ENCODE measurements at places on chromosomes 16 and 17. TPM values are rescaled to one million over a fixed set of nuclear protein-coding genes. Genes with fewer than 3 reads are reported as not detected.

DNA sequence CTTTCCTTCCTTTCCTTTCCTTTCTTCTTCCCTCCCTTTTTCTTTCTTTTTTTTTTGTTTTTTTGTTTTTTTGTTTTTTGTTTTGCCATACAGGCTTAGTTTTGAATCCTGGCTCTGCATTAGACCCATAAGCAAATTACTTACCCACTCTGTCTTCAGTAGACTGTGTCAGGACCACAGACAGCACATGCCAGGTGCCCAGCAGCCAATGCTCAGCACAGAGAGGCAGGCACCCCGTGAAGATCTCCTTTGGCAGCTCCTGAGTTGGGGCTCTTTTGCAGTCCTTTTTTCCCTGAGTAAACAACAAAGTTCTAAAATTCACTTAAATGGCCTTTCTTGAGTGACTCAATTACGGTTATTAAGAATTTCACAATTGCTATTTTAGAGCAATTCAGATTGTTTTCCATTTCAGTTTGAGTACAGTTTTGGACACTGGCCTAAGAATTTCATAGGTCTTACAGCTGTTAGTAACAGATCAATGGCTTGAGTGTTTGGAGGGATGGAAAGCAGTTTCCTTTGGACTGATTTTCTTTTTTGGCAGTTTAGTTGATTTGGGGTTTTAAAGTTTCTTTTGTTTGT is 26.2 kb upstream of the SLC5A11 start:
- H3K36me3 ChIP-seq: peaks cover 51% of the 10 kb centered on the region
- no peak overlapping the region for H3K27ac ChIP-seq
- DNase-seq: no peak
- H3K4me1 ChIP-seq: no peaks in the 10 kb centered on the region
- H3K27me3 ChIP-seq: no peaks in the 10 kb centered on the region

DNA sequence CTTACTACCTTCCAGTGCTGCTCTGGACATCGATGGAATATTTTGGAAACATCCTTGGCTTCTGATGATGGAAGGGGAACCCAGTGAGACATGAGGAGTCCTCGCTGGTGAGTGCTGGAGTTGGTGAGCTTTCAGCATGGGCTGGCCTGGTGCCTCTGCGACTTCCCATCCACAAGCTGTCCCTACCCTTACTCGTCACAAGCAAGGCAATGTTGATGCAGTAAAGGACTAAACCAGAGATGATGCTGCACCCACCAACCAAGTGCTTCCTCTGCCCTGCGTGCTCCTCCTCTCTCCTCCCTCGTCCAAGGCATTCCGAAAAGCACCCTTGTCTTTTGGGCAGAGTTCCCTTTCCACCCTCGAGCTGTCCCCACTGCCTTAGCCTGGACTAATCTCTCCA is 154.7 kb downstream of the GRIN2A start:
- H3K27me3 ChIP-seq: no peaks in the 10 kb centered on the region
- no peak overlapping the region for H3K27ac ChIP-seq
- no peak for DNase-seq
- H3K4me1 ChIP-seq: no peaks in the 10 kb centered on the region
- no peak overlapping the region for H3K4me3 ChIP-seq
- H3K36me3 ChIP-seq: no peaks in the 10 kb centered on the region

GRCh38 chr17:63082952-63083351 is 116.9 kb downstream of the TANC2 start:
- H3K27me3 ChIP-seq: peaks cover 3% of the 10 kb centered on the region
- no peaks in the 10 kb centered on the region for H3K4me1 ChIP-seq
- DNase-seq: no peak
- no peak overlapping the region for H3K27ac ChIP-seq
- no peaks in the 10 kb centered on the region for H3K36me3 ChIP-seq

DNA sequence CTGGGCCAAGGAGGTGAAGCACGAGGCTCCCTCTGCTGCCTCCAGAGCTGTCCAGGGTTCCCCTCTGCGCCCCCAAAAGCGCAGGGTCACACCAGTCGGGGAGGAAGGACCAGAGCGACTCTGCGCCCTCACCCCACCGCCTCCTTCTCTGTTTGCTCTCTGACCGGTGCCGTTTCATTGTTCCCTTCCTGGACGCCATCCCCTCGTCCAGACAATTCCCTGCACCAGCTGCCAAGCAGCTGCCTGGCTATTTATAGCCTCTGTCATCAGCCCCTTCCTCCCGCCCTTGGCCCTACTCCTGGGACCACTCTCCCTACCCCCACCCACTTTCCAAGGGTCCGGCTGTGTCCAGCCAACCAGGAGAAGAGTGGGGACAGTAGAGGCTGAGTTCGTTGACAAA is 68.8 kb upstream of the CREBBP start:
- DNase-seq: no peak
- H3K4me3 ChIP-seq: no peak overlapping the region
- H3K36me3 ChIP-seq: no peaks in the 10 kb centered on the region
- no peaks in the 10 kb centered on the region for H3K4me1 ChIP-seq

GRCh38 chr17:29880031-29880430 is 50.0 kb downstream of the SSH2 start:
- H3K36me3 ChIP-seq: no peaks in the 10 kb centered on the region
- no peak overlapping the region for H3K27ac ChIP-seq
- peaks cover 2% of the 10 kb centered on the region for H3K27me3 ChIP-seq
- DNase-seq: no peak
- H3K4me1 ChIP-seq: peaks cover 16% of the 10 kb centered on the region

GRCh38 chr17:33385133-33385532 is 92.0 kb upstream of the ASIC2 start:
- H3K36me3 ChIP-seq: no peaks in the 10 kb centered on the region
- no peak overlapping the region for H3K4me3 ChIP-seq
- no peak overlapping the region for H3K27ac ChIP-seq

DNA sequence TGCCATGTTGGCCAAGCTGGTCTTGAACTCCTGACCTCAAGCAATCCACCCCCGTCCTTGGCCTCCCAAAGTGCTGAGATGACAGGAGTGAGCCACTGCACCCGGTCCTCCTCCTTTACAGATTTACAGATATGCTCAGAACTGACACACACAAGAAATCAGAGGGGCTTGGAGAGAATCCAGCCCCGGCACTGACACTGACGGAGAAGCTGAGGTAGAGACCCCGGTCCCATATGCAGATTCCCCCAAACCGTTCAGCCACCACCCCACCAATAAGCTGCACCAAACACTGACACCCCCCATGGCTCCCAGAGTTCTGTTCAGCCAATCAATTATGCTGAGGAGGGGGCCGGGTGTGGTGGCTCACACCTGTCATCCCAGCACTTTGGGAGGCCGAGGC is 141.1 kb upstream of the RPH3AL start:
- no peaks in the 10 kb centered on the region for H3K27me3 ChIP-seq
- DNase-seq: no peak
- peaks cover 37% of the 10 kb centered on the region for H3K4me1 ChIP-seq
- no peak overlapping the region for H3K4me3 ChIP-seq
- peaks cover 2% of the 10 kb centered on the region for H3K36me3 ChIP-seq
- H3K27ac ChIP-seq: no peak overlapping the region

- no peaks in the 10 kb centered on the region for H3K27me3 ChIP-seq
- H3K27ac ChIP-seq: no peak overlapping the region
- no peak overlapping the region for H3K4me3 ChIP-seq
- DNase-seq: no peak
Observed at GRCh38 chr16:50609049-50609448, 60.9 kb downstream of the NKD1 start.

TBX2 gene
- not detected for total RNA-seq

ATAD5 gene
- 26.2 TPM for total RNA-seq

RHBDF1 gene
- total RNA-seq: 0.52 TPM

HNF1B gene
- total RNA-seq: 3.2 TPM

FGF11 gene
- 6.4 TPM for total RNA-seq

Measured in activated T-helper 1 cell treated with anti-CD3 and anti-CD28 coated beads, Interleukin-12 subunit alpha, Interleukin-12 subunit beta, Interleukin-2, Interleukin-4 antibody, amounts not matched to agents 30 ng/mL and 10 ng/mL and 1 ng/mL, durations not matched to agents 14 hours and 24 hours and 36 hours (primary cell).